ENCODE measurements at places on chromosomes 2 and 18.

DNA sequence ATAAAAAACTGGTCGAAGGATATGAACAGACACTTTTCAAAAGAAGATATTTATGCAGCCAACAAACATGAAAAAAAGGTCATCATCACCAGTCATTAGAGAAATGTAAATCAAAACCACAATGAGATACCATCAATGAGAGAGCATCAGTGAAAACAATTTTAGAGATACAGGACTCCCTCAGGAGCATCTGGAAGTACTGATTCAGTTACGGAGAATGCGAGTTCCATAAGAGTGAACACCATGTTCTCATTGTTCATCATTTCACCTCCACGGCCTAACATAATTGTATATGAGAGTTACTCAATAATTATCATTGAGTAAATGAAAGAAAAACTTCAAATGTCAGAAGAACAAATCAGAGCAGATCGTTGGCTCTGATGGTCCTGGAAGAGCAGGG, 140.9 kb upstream of the TANK start:
- no peak for DNase-seq

DNA sequence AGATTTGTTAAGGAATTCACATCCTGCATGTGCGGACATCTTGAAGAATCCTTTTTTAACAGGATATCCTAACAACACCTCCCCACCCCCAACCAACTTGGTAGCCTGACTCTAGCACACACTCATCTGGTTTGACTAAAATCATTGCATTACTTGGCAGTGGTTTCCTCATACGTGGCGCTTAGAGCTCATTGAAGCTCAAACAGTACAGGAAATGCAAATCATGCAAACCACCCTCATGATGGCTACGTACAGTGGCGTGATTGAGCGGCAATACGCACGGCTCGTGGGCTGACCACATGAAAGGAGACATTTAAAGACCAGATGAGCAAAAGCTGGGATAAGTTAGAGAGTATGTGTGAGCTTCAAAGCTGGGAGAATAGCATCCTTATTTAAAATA, 336.2 kb downstream of the ZEB2 start:
- DNase-seq: no peak

- DNase-seq: peak; percentile 76
Observed at GRCh38 chr18:25298853-25299274, 53.1 kb downstream of the ZNF521 start.

DNA sequence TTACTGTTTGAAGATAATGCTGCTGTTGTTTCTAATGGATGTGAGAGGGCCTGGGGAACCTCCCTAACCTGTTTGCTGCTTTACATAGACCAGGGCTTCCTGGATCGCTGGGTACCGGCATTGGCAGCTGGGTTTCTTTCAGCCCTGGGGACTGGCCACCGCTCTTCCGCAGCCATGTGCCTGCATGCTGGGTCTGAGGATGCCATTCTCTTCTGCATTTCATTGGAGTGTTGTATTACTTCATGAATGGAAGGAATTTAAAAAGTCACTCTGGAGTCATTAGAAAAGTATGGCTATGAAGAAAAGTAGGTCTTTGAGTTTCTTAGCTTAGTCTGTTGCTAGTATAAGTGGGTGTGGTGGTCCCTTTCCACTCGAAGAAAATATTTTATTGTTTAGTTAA, 107.3 kb upstream of the MGAT5 start:
- DNase-seq: no peak

- no peak for DNase-seq
Observed at GRCh38 chr2:200354833-200355751, 48.6 kb downstream of the SPATS2L start.

DNA sequence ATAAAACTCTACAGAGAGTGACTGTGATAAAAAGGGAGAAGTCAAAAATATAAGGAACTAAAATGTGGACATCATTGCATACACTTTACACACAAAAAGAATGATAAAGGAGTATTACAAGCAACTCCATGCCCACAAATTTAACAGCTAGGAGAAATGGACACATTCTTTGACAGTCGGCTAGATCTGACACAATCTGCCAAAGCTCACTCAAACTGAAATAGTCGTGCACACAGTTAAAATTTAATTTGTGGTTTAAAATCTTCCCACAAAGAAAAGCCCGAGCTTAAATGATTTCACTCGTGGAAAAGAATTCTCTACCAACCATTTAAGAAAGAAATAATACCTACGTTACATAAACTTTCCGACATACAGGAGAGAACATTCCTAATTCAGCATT, 132.4 kb downstream of the ZAP70 start:
- DNase-seq: no peak

DNA sequence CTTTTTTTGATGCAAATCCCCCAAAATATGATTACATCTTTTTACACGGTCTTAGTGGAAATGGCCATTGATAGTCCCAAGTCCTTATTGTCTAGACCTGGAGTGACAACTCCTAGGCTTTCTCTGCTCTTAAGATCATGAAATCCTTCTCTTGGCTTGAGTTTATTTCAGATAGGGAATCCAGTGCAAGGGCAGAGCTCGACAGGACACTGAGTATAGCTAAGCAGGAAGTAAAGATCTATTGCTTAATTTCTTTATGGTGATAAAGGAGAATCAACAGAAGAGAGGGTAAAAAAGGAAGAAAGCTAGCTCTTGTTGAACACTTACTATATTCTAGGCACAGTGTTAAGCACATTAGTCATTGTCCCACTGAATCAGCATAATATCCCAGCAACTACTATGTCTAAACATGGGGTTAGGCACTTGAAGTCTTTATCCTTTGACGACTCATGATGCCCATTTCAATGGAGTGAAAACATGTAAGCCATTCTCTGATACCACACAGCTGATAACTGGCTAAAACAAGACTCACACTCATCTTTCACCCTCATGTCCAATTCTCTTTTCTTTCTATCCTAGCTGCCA, 74.1 kb upstream of the LRATD1 start:
- DNase-seq: no peak

DNA sequence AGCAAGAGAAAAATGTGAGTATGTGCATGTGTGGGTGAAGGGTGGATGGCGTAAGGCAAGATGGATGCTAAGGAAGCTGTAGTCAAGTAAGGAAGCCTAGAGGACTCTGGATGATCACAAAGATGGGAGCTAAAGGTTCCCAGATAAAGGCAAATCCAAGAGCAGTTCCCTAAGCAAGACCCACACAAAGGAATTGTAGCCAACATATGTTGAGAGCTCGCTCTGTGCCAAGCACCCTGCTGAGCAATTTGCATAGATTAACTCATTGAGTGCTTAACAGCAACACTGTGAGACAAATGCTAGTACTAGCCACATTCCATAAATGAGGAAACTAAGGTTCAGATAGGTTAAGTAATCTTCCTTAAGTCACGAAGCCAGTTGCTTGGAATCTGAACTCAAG, 132.6 kb downstream of the C1D start:
- no peak for DNase-seq

GRCh38 chr2:98419977-98420725, 24.5 kb upstream of the INPP4A start:
- no peak for DNase-seq

- DNase-seq: no peak
Observed at GRCh38 chr2:232689152-232689910, 7.8 kb upstream of the GIGYF2 start.

DNA sequence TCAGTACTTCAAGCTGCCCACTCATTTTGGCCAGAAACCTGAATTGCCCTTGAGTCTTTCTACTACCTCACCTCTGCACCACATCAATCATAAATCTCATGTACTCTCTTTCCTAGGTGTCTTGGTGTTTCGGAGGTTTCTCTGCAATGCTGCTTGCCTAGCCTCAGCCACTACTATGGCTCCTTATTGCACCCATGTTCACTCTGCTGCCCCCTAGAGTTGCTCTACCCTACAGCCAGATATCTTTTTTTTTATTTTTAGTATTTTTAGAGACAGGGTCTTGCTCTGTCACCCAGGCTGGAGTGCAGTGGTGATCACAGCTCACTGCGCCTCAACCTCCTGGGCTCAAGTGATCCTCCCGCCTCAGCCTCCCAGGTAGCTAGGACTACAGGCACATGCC, 413.0 kb downstream of the PTPRM start:
- DNase-seq: no peak
